ENCODE measurements at places on chromosomes 16 and 17.

- DNase-seq = peak; percentile 32
Measured at GRCh38 chr16:1965396-1966001, 873 bp upstream of the RPS2 start.

DNA sequence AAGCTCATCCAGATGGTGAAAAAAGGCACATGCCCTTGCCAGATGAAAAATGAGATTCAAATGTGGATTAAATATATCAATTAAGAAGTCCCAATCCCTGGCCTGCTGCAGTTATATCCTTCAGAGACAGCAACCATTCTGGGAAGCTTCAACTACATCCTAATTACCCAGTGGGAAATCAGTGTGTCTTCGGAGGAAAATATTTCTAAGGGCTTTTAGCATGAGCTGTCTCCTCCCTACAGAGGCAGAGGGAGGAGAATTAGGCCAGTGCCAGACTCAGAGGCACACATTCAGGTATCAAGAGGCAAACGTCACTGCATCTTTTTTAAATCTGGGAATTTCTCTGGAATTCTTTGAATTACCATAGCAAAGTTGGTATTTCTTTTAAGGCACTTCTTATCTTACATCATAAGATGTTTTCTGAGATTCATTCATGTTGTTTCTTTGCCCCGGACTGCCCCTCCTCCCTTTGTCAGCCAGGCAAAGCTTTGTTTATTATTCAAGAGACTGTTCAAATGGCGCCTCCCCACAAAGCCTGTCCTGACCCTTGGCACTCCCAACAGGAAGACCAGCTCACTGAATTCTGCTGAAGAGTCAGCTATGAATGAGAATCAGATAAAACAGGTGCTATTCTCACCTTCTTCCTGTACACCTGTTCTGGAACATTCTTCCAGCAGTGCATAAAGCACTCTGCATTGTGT, 38.3 kb upstream of the SMPD3 start:
- DNase-seq = no peak

DNA sequence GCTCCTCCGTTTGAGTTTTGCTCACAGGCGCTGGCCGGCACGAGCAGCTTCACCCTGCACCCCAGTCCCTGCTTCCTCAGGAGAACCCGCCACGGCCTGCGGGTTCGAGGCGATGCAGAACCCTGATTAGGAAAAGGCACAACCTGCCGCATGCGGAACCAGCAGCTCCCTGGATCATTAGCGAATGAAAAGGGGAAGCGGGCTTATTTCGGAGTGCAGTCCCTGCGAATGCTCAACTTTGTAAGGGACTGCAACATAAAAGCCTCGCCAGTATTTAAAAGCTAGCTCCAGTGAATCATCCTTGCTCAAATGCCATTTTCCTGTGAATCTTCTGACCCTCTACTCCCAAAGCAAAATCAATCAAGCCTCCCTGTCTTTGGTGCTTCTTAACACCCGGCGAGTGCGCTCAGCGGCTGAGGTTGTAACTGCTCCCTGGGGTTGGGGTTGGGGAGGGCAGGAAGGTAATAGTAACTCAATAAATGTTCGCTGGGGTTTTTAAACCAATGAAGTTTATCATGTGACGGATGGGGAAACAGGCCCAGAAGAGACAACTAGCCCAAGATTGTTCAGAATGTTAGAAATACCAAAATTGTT, 678 bp upstream of the AKAP10 start:
- peak; percentile 22 for DNase-seq

GRCh38 chr17:77453613-77454241, 313.0 kb downstream of the SEC14L1 start:
- peak; percentile 65 for DNase-seq

DNA sequence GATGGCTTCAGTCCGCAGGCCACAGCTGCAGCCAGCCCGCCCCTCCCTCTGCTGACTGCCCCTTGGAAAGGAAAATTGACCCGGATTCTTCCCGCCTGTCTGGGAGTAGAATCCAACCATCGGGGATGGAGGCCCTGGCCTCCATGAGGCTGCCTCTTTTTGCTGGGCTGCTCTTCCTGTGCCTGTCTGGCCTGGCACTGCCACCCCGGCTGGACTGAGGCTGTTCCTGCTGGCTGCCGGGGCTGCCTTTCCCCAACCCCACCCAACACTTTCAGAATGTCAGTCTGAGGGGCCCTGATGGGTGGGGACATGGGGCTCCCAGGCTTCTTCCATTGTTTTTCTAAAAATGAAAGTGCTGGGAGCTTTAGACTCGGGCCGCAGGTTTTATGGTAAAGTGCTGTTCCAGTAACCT, 7.3 kb downstream of the BAHCC1 start:
- no peak for DNase-seq

GRCh38 chr17:80625627-80626026, 81.0 kb downstream of the RPTOR start:
- DNase-seq = no peak

- DNase-seq = no peak
Measured at GRCh38 chr16:30619202-30619601, 9.0 kb upstream of the ZNF689 start.

DNA sequence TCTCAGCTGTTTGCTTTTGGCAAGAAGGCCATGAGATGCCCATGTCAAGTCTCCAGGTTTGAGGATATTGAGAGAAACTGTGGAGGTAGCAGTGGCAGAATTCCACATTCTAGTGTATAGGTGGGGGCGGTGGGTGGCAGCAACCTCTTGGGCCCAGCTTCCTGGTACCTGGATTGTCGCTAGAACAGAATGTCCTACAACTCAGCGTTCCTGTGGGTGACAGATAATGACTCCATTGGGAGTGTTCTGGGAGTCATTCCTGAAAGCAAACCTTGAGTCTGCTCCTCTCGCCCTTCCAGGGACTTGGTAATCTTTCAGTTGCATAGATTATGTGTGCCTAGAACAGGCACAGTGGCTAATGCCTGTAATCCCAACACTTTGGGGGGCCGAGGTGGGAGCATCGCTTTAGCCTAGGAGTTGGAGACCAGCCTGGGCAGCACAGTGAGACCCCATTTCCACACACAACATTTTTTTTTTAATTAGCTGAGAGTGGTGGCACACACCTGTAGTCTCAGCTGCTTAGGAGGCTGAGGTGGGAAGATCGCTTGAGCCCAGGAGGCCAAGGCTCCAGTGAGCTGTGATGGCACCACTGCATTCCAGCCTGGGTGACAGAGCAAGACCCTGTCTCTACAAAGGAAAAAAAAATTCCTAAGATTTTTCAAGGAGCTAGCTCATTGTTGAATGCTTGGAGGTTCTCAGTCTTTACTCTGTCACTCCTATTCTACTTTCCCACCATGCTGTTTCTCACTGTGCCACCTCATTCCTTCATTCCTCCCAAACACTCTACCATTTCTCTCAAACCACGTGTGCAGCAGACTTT, 37.9 kb upstream of the METTL16 start:
- no peak for DNase-seq

GRCh38 chr16:87042551-87043230, 274.5 kb downstream of the C16orf95 start:
- DNase-seq = no peak

- no peak for DNase-seq
Measured at GRCh38 chr16:19384656-19385055, 33.0 kb upstream of the TMC5 start.

- no peak for DNase-seq
Measured at GRCh38 chr16:8376430-8376829, 213.9 kb downstream of the TMEM114 start.

DNA sequence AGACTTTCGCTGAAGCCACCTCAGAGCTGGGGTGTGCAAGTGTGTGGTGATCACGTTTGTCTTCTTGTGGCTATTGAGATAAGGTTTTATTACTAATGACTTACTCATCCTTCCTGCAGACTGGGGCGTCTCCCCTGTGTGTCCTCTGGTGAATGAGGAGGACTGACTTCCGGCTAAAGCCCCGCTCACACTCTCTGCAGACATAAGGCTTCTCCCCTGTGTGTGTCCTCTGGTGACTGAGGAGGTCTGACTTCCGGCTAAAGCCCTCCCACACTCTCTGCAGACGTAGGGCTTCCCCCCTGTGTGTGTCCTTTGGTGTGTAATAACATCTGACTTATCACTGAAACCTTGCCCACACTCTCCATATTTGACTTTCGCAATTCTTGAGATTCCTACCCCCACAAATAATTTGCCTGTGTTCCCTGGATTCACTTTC, 19.4 kb downstream of the PRDM7 start:
- no peak for DNase-seq

DNA sequence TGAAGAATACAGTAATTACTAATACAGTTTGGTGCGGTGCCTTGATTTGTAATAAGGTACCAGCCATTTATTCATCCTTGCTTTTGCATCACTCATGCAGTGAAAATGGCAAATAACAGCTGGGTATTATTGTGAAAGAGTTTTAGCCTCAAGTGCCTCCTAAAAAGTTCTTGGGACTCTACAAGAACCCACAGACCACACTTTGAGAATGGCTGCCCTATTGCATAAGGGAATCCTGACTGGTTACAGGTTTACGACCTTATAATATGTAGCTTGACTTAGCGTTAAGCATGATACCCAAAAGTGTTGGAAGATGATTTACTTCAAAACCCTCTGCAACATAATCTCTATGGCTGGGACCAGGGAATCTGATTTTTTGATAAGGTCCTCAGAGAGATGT, 4.2 kb downstream of the MYH13 start:
- DNase-seq = no peak

GRCh38 chr16:381012-381788, 578 bp downstream of the PGAP6 start:
- no peak for DNase-seq

- DNase-seq = no peak
Measured at GRCh38 chr17:79960788-79961522, 74.7 kb downstream of the TBC1D16 start.

- DNase-seq = no peak
Measured at GRCh38 chr17:82687375-82687861, 11.1 kb downstream of the RAB40B start.

GRCh38 chr17:34384271-34384670, 21.2 kb upstream of the CCL1 start:
- no peak for DNase-seq

- peak; percentile 18 for DNase-seq
Measured at GRCh38 chr17:17495536-17496188, 533 bp downstream of the RASD1 start.

GRCh38 chr17:50183421-50183994, 17.7 kb downstream of the SGCA start:
- DNase-seq = no peak

- DNase-seq = no peak
Measured at GRCh38 chr17:65698381-65699061, 137.1 kb upstream of the AXIN2 start.

- no peak for DNase-seq
Measured at GRCh38 chr17:48149787-48150463, 42.4 kb downstream of the SNX11 start.

DNA sequence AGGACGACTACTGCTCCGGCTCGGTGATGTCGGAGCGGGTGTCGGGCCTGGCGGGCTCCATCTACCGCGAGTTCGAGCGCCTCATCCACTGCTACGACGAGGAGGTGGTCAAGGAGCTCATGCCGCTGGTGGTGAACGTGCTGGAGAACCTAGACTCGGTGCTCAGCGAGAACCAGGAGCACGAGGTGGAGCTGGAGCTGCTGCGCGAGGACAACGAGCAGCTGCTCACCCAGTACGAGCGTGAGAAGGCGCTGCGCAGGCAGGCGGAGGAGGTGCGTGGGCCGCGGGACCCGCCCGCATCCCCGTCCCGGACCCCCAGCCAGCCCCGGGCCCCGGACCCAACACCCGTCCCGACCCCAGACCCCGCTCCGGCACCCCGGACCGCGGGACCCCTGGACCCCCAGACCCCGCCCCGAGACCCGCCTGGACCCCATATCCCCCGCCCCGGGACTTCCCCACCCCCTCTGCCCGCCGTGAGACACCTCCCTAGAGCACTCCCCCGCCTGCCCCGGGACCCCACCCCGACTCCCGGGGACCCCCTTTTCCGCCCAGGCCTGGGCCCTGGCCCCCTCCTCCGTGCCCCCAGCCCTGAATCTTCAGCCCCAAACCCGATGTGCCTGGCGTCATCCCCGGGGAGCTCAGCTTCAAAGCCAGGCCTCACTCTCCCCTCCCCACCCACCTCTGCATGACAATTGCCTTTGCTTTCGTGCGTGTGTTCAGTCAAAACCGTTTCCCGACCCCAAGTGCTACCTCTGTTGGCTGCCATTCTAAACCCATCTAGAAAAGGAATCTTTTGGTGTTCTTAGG, 594 bp downstream of the MAPK8IP3 start:
- DNase-seq = peak; percentile 40

- peak; percentile 2 for DNase-seq
Measured at GRCh38 chr17:5122586-5123342, 6.9 kb downstream of the USP6 start.

GRCh38 chr17:17779015-17779611, 57.7 kb downstream of the SREBF1 start:
- DNase-seq = no peak

GRCh38 chr17:32697728-32698625, 178.9 kb downstream of the MYO1D start:
- no peak for DNase-seq

DNA sequence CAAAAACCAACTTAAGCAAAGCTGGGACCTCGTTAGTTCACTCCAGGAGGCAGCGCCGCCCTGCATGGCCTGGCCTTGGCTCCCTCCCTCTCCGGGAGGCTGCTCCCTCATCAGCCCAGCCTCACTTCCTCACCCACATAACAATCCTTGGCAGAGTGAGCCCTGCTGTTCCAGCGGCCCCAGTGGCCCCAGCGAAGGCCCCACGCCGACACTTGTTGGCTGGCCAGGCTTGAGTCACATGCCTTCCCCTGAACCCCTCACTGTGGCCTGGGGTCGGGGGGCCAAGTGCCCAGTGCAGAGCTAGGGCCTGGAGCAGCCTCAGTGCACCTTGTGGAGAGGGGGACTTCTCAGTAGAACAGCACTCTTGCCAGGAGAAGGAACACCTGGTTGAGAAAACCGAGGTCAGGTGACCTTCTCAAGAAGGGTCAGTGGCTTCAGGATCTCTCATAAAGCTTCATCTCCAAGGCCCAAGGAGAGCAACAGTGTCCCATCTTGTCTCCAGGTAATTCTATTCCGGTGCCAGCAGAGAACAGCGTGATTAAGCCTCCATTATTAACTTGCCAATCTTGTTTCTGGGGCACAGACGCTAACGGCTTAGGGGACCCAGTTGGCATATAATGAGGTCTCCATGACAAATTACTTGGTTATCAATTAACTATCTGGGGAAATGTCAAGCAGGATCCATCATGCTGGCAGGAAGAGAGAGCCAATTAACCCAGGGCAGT, 26.8 kb downstream of the ENDOV start:
- DNase-seq = no peak

DNA sequence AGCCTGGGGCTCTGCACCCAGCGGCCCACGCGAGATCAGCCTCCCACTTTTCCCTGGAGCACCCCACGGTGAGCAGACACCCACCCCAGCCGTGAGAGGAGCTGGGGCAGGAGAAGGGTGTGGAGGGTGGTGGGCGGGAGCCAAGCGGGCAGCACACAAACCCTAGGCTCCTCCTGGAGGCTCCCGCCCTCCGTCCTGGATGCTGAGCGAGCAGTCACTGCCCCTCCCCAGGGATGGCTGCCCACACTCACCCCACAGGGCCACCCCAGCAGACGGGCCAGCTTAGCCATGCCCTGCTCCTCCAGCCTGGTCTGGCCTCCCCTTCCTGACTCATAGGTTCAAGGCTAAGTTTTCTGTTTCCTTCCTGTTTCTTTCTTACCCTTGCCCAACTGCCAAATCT, 15.7 kb upstream of the ABCC3 start:
- DNase-seq = no peak

Data from CD4-positive, alpha-beta T cell treated with Interleukin-21 for 1 hour (primary cell).